ENCODE measurements at places on chromosomes 11 and 22.

DNA sequence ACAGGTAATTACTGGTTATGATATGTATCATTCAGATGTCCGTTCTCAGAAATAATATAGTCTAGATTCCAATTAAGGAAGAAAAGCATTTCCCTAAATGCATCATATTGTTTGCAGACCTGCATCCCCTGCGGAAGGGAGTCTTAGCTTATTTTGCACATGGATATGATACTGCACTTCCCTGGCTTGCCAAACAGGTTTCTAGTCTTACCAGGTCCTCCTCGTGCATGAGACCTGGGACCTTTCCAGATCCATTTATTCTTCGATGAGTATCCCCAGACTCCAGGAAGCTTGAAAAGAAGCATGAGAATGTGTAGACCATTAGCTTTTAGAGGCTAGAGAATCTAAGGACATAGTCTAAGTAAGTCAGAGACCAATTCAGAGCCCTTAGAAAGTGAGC, 30.6 kb downstream of the CYB5R2 start:
- DNase-seq = no peak

- DNase-seq = no peak
These were observed 203.1 kb downstream of the RAB38 start for GRCh38 chr11:87972133-87972532.

GRCh38 chr11:106551744-106552673, 466.3 kb downstream of the GUCY1A2 start:
- peak; percentile 32 for DNase-seq

- no peak for DNase-seq
These were observed 8.4 kb downstream of the MRGPRF start for GRCh38 chr11:69004411-69005182.

- no peak for DNase-seq
These were observed 20.7 kb upstream of the AIFM3 start for GRCh38 chr22:20946080-20946986.

DNA sequence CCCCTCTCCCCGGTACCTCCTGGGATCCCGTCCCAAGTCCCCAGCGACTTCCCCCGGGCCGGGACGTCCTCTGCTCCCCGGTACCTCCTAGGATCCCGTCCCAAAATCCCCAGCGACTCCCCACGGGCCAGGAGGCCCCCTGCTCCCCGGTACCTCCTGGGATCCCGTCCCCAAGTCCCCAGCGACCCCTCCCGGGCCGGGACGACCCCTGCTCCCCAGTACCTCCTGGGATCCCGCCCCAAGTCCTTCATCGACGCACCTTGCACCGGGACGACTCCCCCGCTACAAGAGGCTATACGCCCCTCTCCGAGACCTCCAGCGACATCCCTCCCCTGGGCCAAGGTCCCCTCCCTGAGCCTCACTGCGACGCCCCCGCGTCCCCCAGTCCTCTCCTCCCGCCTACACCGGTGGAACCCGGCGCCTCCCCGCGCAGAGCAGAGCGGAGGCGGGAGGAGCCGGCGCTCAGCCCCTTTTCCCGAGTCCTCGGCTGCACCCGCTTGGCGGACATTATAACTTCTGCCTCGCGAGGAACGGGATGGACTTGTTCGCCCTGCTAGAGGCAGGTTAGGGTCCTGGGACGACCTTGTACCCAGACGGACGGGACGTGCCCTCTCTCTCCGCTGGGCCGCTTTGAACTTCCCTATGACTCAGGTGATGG, 912 bp downstream of the KREMEN1 start:
- peak; percentile 62 for DNase-seq

GRCh38 chr22:29484642-29485041, 4.6 kb downstream of the NEFH start:
- no peak for DNase-seq

GRCh38 chr22:22124374-22124773, 120.2 kb upstream of the VPREB1 start:
- no peak for DNase-seq

DNA sequence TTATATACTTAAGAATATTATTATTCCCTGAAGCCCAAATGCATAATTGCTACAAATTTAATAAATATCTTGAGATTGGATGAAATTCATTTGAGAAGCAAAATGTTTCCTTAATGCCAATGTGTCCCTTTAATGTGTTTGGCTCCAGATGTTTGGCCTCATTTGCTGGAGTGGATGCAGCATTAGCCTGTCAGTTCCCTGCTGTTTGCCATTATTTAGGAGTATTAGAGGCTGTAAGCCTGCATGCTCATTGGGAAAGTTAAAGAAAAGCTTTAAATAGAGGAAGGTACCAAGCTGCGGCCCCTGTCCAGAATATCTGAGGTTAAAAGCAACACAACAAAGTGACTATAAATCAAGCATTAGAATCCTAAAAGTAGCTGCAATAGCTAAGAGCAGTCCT, 54.8 kb upstream of the PITPNB start:
- DNase-seq = no peak

- no peak for DNase-seq
These were observed 130.7 kb downstream of the SNX19 start for GRCh38 chr11:130785380-130786116.

DNA sequence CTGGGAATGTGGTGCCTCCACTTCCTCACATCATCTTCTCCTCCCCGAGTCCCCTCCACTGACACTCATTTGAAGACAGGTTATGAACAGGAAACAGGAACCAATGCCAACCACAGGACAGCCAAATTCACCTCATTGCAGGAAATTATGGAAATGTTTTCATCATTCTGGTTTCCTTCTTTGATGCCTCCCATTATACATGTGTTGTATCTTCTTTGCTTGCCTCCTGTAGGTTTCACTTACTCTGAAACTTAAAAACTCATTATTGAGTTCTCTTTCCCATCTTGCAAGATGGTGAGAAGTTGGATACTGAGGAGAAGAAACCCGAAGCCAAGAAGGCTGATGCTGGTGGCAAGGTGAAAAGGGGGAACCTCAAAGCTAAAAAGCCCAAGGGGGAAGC, 108.5 kb downstream of the PHF21B start:
- no peak for DNase-seq

DNA sequence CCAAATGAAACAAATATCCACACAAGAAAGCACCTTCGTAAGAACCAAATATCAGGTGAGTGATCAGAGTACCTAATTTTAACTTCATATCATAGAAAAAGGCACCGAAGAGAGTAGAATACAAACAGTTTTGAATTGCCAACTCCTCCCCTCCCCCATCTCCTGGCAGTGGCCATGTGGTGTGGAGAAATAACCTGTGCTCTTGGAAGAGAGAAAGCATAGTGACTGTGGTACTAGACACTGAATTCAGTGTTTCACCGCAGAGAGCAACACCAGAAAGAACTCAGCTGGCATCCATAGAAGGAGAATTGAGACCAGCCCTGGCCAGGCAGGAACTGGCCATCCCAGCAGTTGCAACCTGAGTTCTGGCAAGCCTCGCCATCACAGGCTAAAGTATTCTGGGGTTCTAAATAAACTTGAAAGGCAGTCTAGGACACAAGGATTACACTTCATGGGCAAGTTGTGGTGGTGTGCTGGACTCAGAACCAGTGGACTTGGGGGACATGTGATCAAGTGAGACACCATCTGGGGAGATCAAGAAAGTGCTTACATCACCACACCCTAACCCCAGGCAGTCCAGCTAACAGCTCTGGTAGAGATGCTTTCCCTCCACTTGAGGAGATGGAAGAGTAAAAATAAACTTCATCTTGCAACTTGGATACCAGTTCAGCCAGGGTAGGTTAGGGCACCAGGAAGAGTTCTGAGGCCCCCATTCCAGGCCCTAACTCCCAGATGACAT, 1003.2 kb downstream of the NTM start:
- DNase-seq = no peak

GRCh38 chr11:78542007-78542406, 32.7 kb downstream of the NARS2 start:
- no peak for DNase-seq

- no peak for DNase-seq
These were observed 73.1 kb upstream of the CLMP start for GRCh38 chr11:123268156-123268555.

GRCh38 chr11:7657306-7658025, 15.8 kb downstream of the CYB5R2 start:
- no peak for DNase-seq

DNA sequence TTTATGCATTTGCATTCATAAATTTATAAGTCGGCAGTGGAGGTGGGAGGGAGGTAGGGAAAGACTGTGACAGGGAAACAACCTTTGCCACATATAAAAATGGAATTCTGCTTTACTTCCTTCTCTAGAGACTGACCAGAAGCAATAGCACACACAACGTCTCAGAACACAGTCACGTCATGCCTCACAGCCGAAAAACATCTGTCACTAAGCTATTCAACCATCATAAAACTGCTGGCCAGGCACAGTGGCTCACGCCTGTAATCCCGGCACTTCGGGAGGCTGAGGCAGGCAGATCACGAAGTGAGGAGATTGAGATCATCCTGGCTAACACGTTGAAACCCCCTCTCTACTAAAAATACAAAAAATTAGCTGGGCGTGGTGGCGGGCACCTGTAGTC, 101.0 kb upstream of the CHRM4 start:
- no peak for DNase-seq

- DNase-seq = no peak
These were observed 124.9 kb downstream of the RBFOX2 start for GRCh38 chr22:35903571-35904335.

DNA sequence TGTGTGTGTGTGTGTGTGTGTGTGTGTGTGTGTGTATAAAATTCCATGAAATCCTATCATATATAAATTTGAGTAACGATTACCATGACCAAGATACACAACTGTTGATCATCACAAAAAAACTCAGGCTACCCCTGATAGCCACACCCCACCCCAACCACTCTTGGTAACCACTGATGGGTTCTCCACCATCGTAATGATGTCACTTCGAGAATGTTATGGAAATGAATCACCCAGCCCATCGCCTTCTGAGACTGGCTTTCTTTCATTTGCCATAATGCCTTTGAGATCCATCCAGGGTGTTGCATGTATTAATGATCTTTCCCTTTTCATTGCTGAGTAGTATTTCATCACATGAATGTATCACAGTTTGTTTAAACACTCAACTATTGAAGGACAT, 496.0 kb downstream of the MIAT start:
- DNase-seq = no peak

DNA sequence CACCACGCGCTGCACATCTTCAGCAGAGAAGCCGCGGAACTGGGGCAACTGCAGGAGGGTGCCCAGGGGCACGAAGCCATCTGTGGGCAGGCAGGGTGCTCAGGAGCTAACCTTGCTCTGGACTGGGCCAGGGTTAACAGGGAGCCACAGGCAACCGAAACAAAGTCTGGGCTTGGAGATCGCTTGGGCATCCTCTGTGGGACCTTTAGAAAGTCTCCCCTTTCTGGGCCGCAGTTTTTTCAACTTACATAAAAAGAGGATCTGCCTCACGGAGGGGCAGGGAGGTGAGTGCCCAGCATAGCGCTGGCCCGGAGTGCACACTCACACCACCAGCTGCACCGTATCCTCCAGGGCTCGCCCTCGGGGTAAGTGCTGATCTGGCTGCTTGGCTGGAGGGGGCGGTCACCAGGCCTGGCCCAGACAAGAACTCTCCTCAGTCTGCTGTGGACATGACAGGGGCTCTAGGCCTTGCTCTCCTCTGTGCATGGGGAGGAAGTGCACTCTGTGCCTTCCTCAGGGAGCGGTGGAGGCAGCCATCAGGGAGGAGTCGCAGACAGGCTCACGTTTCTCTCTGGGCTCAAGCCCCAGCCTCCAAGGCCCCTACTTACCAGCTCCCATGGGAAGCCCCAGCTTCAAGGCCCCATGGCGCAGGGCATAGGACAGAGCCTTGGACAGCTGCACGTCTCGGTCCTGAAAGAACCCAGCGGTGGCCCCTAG, 937 bp downstream of the TRPT1 start:
- no peak for DNase-seq

- no peak for DNase-seq
These were observed 21.7 kb downstream of the RASSF10 start for GRCh38 chr11:13030857-13031256.

GRCh38 chr11:5655474-5655873, 29.4 kb downstream of the TRIM5 start:
- DNase-seq = no peak

GRCh38 chr22:37802310-37803194, 5.2 kb upstream of the GCAT start:
- DNase-seq = no peak

DNA sequence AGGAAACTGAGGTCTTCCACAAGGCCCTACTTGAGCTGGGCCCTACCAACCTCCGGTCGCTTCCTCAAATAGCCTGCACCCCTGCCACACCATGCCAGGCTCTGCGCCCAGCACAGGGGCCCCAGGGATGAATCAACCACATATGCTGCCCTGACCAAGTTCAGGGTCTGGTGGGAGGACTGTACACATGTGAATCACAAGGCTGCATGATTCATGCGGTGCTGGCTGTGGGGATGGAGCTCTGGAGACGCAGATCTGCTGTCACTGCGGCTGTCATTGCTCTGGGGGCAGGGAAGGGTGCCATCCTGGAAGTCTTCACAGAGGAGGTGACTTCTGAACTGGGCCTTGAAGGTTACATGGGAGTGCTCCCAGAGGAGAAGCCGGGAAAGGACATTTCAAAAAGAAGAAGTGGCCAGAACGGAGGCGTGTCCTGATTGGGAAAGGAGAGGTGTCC, 21.5 kb downstream of the CYTH4 start:
- no peak for DNase-seq

DNA sequence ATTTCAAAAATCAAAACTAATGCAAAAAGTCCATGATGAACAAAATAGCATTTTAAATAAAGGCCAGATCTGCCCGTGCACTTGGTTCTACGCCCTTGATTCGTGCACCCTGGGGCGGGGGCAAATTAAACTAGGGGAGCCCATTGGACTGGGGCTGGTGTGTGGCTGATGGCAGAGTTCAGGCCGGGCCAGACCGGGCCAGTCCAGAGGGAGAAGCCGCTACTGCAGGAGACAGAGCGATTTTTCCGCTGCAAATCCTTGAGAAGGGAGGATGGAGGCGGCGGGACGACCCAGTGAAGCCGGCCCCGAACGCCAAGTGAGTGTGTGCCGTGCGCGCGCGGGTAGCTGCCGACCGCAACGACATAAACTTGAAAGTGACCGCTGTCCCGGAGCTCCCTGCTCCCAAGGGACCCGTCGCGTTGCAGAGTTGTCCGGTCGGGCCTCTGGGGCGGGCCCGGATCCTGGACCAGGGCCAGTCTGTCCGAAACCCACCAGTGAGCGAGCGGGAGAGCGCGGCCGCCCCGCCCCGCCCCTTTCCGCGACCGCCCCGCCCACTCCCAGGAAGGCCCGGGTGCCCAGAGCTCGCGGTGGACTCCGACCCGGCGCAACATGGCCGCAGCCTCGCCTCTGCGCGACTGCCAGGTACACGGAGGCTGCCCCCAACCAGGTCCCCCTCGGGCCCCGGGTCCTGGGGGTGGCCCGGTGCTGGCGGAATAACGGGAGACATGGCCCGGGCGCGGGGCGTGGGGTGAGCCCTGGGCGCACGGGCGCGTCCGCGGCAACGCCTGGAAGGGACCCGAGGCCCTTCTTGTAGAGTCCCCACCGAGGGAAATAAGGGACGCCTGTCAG, at the start of gene TTC38:
TTC38 (plus strand) TSS at position 578 of the 849 bp plus-strand sequence; CDS start at position 610, 32 bp downstream.
- DNase-seq = peak; percentile 99

- peak; percentile 31 for DNase-seq
These were observed 643.9 kb downstream of the TBC1D22A start for GRCh38 chr22:47406180-47406834.
